Effector CD4-positive, alpha-beta T cell (primary cell): ENCODE measurements at places on chromosomes 6 and 20.

- DNase-seq: no peak
Observed at GRCh38 chr6:46901882-46902314, 19.8 kb downstream of the ADGRF5 start.

DNA sequence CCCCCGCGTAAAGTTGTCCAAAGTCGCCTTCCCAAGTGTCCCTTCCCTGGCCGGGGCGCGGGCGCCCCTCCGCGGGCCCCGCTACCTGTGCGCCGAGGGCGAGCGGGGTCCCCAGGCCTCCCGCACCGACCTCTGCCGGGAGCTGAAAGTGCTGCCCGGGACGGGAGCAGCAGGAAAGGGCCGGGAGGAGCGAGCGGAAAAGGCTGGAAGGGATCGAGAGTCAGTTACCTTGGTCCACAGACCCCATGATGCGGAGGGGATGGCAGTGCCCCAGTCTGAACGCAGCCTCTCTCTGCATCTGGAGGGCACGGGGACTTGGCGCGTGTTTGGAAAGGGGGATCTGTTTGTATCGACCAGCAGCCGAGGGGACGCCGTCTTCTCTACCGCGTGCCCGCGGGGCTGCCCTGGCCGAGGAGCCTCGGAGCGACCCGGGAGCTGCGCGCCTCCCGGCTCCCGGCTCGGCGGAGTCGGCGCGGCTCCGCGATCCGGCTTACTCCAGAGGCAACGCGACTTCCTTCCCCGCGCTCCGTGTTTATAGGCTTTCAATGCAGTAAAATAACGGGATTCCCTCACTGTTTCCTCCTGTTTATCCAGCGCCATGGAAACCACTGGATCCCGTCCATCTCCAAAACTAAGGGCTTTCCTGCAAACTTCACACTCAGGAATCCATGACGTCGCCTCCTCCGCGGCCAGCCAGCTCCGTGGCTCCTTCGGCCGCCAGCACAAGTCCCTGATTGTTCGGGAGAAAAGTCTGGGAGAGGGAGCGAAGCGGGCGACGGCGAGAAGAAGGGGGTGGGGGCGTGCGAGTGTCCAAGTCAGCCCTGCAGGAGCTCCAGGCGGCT is 20.0 kb upstream of the NFATC2 start:
- no peak for DNase-seq

DNA sequence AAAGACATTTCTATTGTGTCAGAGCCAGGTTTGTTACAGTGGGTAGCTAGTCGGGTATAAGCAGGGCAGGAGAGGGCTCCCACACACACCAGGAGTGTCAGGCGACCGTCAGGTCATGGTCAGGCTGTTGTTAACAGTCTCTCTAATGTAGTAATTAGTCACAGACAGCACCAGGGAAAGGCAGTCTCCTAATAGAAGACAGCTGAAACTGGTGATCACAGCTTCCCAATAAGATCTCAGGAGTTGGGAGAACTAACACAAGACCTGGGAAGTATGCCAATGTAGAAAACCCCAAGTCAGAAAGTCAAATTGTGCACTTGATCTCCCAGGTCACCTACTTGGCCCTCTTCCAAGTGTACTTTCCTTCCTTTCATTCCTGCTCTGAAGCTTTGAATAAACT is 53.0 kb upstream of the GPR6 start:
- DNase-seq: no peak

DNA sequence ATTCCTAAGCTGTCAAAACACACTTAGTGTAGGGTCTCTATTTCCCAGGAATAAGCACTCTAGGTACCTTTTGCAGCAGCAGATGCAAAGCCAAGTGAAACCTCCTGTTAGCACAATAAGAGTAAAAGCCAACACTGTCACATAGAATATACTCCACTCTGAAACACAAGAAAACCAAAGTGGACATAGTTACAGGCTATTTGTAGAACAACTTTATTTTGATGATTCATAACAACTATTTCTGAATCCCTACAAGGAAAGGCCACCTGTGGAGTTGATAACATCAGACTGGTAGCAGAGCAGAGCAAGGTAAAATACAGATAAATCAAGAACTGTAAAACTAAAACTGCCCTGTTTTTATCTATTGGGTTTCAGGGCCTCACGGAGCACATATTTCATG is 59.7 kb downstream of the ALDH5A1 start:
- DNase-seq: no peak

DNA sequence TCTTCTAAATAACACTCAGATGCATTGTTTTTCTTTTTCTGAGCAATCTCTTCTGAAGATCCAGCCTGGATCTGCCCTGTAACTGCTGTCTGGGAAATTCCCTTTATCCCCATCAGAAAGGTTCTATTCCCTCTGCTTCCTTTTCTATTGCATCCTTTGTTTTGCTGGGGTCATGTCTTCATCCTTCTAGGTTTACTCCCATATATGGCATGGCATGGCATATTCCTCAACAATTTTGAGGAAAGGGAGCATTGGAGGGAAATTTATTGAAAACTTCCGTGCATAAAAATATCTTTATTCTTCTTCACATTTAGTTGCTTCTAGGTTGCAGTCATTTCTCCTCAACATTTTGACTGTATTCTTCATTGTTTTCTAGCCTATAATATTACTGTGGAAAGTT is 47.2 kb downstream of the ADGRF1 start:
- DNase-seq: no peak

DNA sequence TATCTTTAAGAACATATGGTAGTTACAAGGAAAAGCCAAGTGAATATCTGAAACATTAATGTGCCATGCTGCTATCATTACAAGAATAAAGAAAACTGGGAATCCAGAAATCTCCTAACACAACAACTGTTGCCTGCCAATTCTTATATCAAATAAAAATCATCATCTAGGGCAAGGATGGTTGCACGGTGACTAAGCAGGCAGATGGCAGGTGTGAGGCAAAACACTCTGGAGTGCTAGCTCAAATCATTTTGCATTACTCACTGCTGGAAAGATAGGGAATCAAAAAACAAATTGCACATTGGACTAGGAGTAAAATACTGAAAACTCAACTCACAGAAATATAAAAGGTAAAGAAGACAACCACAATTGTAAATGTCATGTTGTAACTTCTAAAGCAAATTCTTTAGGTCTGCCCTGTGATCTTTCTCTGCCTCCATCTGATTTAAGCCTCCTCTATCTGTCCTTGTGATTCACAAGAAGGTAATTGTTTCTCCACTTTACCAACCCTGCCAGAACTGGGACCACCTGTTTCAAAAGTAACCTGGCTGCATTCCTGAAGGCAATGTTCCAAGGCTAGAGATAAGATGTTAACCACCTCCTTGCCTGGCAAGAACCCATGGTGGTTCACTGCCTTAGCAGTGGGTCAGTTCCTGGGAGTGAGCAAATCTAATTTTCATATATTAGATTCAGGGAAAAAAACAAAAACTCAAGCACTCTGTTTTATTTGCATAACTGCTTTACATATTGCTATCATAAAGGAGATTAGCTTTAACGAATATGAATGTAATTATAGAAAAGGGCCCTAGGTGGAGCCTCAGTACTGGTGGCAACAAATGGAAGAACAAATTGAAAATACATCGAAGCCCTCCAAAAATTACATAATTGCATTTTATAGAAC is 33.1 kb upstream of the LCA5 start:
- DNase-seq: no peak

GRCh38 chr20:45409521-45410272 is 1.6 kb downstream of the DBNDD2 start:
- no peak for DNase-seq

- no peak for DNase-seq
Observed at GRCh38 chr6:9083108-9083507, 647.8 kb upstream of the SLC35B3 start.

DNA sequence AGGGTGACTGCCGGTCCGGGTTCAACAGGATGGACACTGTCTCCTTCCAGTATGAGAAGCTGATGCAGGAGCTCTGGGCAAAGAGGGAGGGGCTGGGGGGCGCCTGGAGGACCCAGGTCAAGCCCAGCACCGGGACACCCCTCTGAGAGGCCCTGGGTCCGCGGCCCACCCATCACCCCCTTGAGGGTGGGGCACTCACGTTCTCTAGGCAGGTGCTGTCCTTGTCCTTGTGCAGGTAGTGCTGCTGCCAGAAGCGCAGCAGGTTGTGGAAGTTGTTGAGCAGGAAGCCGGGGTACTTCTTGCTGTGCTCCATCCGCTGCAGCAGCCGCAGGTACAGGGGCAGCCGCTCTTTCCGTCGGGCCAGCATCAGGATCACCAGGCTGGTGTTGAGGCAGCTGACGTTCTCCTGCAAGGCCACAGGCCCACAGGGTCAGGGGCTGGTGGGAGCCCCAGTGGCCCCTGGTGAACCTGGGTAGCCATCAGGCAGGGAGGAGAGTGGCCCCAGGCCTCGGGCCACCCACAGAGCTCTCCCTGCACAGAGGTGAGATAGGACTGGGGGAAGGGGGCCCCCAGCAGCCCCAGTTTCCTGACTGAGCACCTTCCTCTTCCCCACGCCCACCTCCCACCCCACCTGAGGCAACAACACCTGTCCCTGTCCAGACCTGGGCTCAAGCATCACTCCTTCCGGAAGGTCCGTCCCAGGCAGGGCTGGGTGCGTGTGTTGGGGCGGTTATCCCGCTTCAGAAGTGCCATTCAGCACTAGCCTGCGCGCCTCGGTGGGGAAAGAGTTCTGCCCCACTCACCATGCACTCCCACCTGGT is 47.8 kb downstream of the MYH7B start:
- DNase-seq: no peak

DNA sequence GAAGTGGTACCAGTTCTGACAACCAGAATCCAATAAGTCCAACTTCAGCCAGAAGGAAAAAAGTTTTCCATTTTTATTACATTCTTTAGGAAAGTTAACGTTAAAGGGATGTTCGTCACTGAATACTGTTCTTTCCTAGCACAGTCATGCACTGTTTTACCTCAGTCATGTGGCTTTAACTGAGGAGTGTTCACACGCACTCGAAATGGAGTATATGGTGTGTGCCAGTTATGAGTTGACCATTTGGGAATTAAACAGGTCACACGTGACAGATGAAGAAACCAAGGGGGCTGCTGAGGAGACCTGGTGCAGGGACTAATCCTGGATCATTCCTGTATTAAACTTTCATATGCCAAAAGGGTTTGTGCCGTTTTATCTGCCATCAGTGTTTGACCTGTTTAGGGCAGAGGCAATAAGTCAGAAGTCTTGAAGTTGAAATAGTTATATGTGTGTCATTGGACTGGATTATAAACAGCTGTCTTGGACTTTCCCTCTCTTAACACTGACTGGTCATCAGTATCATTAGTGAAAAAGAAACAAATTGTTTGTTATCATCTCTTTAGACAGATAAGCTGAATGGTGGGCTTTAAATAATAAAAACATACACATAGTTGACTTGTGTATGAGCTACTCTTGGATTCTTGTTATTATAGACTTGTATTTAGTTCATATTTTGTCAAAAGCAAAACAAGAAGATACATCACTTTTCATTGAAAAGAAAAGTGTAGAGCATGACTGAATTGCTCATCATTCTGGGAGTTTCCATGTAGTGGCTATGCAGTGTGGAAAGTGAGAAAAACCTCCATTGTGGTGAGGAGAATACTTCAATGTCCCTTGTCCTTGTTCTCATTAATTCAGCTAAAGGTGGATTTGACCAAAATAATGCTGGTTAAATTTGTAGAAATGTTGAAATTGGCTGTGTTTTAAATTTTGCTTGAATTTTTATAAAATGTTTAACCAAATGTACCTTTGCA is 123.5 kb upstream of the SAMD5 start:
- no peak for DNase-seq

- DNase-seq: peak; percentile 16
Observed at GRCh38 chr6:110878751-110879522, 4.4 kb downstream of the AMD1 start.

GRCh38 chr6:128657181-128657580 is 136.8 kb upstream of the PTPRK start:
- no peak for DNase-seq

DNA sequence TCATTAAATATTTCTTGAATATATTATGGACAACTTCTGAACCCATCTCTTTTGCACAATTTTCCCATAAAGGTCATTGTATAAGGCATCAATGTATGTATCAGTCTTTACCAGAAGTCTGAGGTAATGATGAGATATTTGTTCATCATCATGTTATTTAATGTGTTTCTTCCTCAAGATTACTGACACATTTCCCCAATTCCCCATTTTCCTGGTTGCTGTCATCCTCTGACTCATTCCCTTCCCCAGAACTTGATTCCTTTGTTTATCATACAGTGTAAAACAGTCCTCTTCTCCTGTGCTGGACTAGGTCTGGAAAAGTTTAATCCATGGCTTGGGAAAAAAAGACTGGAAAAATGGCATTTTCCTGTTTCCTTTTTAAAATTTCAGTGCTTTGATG is 107.9 kb upstream of the FLRT3 start:
- no peak for DNase-seq

DNA sequence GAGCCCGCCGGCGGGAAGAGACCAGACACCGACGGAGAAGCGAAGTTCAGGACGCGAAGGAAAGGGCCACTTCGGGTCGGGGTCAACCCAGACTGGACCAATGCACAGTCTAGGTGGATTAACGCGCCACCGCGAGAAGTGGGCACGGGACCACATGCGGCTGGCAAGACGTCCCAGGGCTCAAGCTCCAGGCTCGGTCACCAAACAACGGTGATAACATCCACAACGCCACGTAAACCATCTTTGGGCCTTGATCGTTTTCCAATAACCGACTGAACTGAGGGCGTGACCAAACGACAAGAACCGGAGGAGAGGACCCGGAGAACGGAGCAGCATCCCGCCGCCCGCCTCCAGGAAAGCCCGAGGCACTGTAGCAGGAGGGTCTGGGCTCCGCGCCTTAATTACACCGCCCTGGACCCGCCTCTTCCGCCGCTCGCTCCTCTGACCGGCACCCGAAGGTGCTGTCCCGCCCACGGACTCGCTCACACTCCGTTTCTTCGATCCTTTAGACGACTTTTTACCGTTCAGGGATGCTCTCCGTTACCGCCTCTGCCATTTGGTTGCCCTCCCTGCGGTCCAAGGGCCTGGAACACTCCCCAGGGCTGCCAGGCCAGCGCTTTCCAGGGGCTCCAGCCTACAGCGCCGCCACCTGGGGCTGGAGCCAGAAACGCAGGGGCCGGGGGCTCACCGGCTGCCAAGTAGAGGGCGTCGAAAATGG is 44.1 kb downstream of the DPPA5 start:
- DNase-seq: peak; percentile 12

DNA sequence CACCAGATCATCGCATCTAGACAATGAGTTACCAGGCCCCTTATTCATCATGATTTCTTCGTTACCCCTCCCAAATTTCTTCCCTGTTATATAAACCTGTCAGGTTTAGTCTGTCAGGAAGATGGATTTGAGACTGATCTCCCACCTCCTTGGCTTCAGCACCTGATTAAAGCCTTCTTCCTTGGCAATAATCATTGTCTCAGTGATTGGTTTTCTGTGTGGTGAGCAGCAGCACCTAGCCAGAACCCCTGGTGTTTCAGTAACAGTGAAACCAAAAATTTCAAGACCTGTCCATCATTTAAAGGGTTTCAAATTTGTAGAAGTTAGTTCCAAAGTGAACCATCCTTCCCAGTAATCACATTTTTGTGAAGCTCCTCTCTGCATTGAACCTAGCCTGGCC is 209.8 kb upstream of the GJE1 start:
- no peak for DNase-seq

GRCh38 chr20:40612247-40612646 is 76.8 kb downstream of the MAFB start:
- no peak for DNase-seq

GRCh38 chr6:7439228-7439627 is 49.6 kb downstream of the RIOK1 start:
- no peak for DNase-seq
